Left lung (tissue), 14 donors: ENCODE measurements at places on chromosomes 13 and 19. TPM values are rescaled to one million over a fixed set of nuclear protein-coding genes. Genes with fewer than 3 reads are reported as not detected.

- DNase-seq, result no peak
These were observed 9.4 kb downstream of the IFNL2 start for GRCh38 chr19:39277598-39277997.

DNA sequence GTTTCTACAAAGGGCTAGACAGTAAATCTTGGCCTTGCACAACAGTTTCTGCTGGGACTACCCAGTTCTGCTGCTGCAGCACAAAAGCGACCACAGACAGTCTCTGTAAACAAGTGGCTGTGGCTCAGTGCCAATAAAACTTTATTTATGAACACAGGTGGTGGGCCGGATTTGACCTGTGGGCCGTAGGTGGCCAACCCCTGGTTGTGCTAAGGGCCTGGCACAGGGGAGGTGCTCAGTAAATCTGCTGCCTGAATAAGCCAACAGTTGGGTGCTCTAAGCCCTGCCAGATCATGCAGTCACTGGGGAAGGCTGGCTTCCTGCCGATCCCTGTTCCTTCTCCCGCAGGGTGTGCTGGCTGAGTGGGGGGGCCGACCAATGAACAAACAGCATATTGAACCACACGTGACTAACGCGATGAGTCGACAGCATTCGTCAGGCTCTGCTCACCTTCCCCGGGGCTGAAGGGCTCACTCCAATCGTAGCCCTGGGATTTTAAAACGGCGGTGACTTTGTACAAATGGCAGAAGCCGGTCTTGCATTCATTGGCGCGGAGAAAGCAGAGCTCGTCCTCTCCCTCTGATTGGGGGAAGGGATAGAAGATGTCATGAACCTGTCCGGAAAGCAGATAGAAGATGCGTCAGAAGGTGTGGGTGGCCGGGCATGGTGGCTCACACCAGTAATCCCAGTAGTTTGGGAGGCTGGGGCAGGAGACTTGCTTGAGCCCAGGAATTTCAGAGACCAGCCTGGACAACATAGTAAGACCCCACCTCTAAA is 24.3 kb upstream of the MYDGF start:
- DNase-seq, result no peak

- DNase-seq, result peak; percentile 36
These were observed 1.2 kb upstream of the FBXL3 start for GRCh38 chr13:77028202-77028601.

DNA sequence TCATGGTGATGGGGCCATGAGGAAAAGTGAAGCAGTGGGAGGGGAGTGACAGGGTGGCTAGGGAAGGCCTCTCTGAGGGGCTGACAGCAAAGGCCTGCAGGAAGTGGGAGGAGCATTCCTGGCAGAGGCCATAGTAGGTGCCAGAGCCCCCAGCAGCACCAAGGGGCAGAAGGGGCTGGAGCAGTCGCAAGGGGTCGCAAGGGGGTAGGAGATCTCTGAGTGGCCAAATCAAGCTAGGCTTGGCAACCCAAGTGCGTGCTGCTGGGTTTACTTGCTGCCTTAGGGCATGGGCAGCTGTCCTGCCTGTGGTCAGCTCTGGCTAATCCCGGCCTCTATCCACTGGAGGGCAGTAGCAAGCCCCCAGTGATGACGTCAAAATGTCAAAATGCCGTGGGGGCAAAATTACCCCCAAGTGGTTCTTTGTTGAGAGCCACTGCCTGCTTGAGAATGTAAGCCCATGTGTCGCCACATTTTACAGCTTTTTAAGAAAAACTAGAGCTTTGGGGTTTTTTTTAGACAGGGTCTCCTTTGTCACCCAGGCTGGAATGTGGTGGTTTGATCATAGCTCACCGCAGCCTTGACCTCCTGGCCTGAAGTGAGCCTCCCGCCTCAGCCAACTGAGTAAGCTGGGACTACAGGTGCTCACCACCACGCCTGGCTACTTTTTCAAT is 11.8 kb downstream of the CCDC97 start:
- DNase-seq, result peak; percentile 69

MYH14 gene
- 101 TPM for total RNA-seq

SIGLEC6 gene
- total RNA-seq, result 1.0 TPM

MBD3L2 gene
- not detected for total RNA-seq

B3GNT8 gene
- total RNA-seq, result 21.8 TPM

ZNF442 gene
- 3.5 TPM for total RNA-seq
